ENCODE measurements at places on chromosomes 5 and 9.

DNA sequence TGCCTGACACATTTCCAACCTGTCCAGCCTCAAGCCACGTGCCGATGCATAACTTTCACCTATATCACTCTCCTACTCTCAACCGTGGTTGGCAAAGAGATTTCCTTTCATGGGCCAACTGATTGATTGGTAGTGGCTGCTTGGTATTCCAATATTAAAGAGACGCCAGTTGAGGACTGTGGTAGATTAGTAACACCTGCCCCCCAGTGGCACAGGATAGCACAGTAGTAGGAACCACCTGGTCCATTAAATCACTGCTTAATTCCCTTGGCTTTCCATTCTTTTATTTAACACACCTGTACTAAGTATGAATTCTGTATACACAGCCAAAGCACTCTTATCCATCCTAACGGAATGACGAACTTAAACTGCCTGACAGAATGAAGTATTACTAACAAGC is 19.1 kb upstream of the FOXB2 start:
- no peak for DNase-seq

DNA sequence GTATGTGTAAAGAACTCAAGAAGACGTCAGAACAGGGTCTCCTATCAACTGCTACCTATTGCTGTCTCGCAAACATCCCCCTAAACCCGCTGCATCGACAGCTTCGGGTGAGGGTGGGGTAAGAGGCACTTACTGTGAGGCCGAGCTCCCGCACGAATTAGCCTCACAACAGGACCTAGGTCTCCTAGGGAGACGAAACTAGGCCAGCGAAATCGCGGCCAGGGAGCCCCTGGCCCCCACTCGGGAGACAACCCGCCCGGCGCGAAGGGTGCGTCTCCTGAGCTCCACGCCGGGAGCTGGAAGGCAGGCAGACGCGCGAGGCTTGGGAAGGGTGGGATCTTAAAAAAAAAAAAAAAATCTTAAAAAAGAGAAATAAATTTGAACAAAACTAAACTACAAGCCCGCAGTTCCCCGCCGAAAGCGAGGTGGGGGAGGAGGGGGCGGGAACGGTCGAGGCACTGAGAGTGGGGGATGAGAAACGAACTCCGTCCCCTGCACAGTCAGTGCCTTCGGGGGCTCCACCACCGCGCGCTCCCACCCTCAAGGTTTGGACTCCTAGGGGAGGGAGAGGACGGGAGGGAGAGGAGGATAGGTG is 33.0 kb upstream of the NFIB start:
- peak; percentile 46 for DNase-seq

- DNase-seq: no peak
Measured at GRCh38 chr5:114544561-114544960, 182.7 kb downstream of the KCNN2 start.

DNA sequence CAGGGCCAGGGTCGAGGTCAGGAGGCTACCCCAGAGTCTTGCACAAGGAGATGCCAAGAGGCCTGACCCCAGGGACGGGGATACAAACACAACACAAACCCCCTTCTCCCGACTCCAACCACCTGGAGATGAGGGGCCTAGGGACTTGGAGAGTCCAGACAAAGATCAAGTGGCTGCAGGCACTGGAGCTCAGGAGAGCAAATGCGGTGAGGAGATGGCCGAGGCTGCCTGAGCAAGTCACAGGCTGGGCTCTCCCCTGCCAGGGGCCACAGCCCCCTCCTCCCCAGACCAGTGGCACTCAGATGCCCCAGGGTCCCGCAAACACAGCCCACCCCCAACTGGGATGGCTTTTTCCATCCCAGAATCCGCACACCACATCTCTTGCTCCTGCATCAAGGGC is 15.8 kb downstream of the SH3GLB2 start:
- no peak for DNase-seq

DNA sequence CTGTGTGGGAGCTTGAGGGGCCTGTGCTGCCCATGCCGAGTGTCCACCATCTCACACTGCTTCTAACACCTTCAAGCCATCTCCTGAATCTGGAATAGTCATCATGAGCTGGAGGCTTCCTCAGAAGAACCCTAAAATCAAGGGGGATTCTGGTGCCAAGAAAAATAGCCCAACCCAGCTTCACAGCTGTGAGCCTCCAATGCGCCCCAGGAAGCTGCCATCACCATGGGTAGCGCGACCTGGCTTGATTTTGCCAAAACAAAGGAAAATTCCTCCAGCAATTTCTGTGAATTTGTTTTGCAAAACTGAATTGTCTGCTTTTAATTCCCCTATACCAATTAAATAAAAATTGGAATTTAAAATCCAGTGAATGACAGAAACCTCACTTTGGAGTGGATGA is 6.2 kb upstream of the TIFAB start:
- DNase-seq: no peak

DNA sequence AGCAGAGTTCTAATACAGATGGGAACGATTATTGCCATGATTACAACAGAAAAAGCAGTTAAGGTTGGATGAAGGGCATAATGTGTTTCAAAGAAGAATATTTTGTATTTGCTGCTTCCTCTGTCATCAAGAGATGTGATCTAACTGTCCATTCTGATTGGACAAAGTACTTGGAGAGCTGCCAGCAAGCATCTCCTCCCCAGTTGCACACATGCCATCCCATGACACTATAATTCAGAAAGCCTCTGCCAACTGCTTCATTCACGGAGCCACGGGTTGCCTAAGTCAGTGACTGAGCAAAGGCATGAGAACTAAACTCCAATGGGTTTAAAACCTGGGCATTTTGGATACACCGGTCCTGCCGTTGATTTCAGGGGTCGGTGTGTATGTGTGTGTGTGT is 253.8 kb downstream of the CRB2 start:
- peak; percentile 31 for DNase-seq

DNA sequence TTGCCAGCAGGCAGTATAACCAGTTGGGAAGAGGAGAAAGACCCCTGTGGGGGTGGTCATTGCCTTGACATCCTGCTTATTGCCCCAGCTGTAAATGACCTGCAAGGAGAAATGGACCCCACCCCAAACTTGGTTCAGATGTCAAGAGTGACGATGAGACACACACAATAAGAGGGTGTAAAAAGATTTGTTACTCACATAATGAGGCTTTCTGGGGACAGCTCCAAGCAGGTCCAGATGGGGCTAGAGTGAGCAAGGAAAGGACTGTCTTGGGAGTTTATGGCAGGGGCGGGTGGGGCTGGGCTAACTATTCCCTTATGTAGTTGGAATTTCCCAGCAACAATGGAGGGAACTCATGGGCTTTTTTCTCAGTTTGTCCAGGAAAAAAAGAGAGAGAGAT is 24.1 kb downstream of the ZNF484 start:
- DNase-seq: no peak

DNA sequence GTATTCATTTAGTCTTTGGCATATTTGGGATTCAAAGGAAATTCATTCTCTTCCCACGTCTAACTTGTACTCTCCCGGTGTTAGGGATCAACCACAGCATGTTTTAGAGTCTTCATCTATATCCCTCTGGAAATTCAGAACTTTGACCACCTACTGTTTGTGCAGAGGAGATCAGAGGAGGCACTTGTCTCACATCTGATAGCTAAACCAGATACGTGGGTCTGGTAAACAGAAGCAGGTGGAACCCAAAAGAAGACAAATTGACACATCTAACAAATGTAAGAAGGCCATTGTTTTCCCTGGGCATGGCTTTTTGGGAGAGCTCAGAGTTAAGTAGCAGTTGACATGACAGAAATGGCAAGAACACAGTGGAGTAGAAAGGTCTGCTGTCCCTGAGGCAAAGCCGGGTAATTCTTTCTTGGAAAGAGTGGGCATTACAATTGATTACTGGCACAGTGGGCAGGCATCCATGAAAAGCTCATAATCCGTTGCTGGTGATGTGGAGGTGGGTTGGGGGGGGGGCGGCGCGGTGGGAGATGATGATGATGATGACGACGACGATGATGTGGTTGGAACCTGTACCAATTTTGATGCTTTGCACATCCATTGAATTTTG is 27.5 kb downstream of the PIP5K1B start:
- DNase-seq: no peak
